ENCODE measurements at places on chromosomes 1 and 21.

DNA sequence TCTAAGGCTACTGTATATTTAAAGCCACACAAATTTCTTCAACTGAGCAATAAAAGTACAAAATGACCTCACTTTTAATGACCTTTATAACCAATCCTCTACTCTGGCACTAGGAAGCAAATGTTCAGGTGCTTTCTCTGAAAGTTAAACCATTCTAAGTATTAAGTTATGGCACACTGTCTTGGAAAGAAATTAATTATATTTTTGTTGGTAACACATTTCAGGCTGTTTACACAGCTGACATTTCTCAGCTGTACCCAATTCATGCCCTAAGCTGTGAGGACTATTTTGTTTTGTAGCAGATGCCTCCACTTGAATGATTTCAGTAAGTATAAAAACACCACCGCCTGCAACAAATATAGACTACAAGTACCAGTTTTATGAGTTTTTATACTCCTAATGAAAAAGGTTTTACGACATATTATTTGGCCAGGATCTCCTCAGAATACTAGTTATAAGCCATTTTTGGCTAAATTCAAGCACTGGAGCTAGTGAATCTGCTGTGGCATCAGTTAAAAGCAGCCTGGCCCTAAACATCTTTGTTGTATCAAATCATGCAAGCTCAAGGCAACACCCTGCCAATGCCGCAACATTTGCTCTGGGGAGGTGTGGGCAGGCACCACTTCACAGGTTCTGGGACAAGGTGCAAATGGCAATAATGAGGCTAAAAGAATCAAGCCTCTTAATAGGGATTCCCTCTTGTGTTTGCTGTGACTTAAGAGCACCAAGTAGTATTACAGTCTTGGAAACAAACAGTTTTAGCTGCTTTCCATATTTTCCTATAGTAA is 228.4 kb upstream of the DMRTA2 start:
- no peak for DNase-seq

DNA sequence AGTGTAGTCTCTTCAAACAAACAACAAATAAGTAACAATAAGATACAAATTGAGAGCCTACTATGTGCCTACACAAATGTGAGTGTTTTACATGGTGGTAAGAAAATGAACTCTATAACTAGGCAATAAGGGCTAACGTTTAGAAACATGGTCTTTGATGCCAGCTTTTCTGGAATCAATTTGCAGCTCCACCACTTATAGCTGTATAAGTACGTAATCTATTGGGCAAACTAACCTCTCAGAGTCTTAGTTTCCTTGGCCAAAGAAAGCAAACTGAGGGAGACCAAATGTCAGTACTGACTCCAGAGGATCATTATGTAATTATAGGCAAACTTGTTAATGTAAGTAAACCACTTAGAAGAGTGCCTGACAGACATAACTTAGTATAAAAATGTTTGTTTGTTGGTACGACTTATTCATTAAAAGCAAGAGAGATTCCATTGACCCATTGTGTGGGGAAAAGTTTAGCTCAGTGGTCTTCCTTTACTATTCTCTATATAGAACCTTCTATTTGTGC is 59.7 kb downstream of the LBR start:
- DNase-seq = no peak

- peak; percentile 68 for DNase-seq
Observed at GRCh38 chr1:58781541-58782177, 2.2 kb downstream of the JUN start.

DNA sequence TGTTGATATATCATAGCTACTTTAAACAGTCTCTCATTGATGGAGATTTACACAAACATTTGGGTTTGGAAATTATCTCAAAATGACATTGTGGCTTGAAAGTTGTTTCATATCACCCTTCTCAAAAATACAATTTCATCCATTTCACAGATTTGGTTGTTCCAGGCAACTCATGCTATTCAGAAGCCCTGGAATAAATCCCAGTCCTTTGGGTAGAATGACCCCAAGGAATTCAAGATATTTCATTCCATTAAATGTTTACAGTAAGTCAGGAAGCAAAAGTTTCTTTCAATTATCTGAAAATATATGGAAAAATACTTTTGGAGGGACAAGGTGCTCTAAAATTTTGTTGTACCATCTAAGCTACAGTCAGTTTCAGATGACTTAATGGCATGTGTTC is 27.1 kb downstream of the MPZL1 start:
- DNase-seq = no peak

GRCh38 chr1:41399145-41399795 is 38.0 kb downstream of the FOXO6 start:
- no peak for DNase-seq

Measured in activated CD8-positive, alpha-beta memory T cell treated with anti-CD3 and anti-CD28 coated beads, Interleukin-2, amount 10 ng/mL, durations not matched to agents 7 days and 5 days (primary cell).